ENCODE measurements at places on chromosomes 2 and 18.

GRCh38 chr2:38602136-38602731 lies 494 bp downstream of the HNRNPLL start:
- no peak for DNase-seq

DNA sequence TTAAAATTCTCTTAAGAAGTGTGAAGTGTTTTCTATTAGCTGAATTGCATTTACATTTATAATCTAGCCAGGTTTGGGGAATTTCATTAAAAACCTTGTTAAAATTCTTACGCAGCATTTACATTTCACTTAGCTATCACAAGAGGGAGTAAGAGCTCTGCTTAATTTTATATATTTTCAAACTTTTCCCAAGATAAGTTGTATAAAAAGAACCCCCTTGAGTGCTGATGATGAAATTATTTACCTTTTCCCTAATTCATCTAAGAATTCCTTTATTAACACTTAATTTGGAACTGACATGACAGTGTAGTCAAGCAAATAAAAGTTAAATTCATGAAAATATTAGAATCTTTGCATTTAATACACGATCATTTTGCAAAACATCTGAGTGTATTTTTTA lies 54.2 kb upstream of the ZSWIM2 start:
- DNase-seq = no peak

DNA sequence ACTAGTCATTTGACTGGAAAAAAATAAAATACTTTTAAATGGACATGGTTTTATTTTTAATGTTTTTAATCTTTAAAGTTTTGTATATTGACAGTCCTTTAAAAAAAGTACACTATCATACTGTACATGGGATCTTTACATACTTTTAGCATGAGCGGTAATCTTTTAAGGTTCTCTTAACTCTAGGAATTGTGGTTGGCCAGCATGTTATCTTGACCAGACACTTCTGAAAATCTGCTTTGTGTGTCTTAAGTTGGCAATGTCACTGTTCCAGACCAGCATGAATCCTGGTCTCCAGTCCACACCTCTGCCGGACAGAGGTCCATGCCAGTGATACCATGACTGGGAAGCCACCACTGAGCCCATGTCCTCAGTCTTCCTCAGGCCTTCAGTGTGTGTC lies 17.7 kb downstream of the ITGB1BP1 start:
- no peak for DNase-seq

DNA sequence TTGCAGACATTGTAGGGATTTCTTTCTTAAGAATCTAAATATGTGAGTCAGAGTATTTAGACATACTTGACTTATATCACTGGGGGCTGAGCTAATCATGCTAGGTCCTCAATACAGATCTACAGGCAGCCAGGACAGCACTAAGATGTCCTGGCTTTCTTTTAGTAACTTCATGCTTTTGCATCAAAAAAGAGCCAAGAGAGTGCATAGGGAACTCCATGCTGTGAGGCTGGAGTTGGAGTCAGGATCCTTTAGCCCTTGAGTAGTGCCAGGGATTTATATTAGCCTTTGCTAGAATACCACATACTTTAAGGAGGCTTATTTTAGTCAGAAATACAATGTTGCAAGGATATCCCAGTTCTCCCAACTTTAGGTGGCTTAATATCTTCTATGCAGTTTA lies 289.7 kb downstream of the CCDC85A start:
- DNase-seq = no peak

DNA sequence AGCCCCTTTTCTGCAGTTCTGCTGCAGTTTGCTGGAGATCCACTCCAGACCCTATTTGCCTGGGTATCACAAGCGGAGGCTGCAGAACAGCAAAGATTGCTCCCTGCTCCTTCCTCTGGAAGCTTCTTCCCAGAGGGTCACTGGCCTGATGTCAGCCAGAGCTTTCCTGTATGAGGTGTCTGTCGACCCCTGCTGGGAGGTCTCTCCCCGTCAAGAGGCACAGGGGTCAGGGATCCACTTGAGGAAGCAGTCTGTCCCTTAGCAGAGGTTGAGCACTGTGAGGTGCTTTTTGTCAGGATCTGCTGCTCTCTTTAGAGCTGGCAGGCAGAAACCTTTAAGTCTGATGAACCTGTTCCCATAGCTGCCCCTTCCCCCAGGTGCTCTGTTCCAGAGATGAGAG lies 42.0 kb upstream of the MYL1 start:
- DNase-seq = no peak

- no peak for DNase-seq
Observed at GRCh38 chr2:58271826-58272225, 30.7 kb upstream of the FANCL start.

GRCh38 chr2:231182513-231182899 lies 15.9 kb upstream of the ARMC9 start:
- DNase-seq = no peak

GRCh38 chr2:53516650-53517049 lies 251.0 kb upstream of the CHAC2 start:
- no peak for DNase-seq
